Fibroblast of skin of right biceps (primary cell): ENCODE measurements at places on chromosomes 5 and 9.
A peak's percentile ranks its signal among the peaks of the same experiment; 100 is the strongest.

GRCh38 chr5:12320331-12320730, 416.1 kb upstream of the CTNND2 start:
- DNase-seq = no peak

- peak; percentile 18 for DNase-seq
Observed at GRCh38 chr5:71974165-71974564, 133.1 kb upstream of the MAP1B start.

DNA sequence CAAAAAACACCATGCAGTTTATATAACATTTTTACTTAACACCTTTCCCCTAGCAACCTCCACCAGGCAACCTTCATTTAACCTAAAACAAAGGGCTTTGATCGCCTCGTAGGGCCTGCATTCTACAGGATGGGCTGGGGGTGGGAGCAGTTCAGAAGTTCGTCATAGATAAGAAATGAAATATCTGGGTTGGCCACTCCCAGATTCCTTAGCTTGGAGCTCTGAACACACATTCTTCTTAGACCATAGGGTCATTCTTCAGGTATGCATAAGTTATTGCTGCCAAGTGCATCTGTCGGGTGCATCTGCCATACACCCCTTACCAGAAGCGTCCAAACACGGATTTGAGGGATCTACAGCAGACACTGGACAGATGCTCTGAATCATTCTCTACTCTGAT, 4.3 kb upstream of the SLC22A5 start:
- peak; percentile 74 for DNase-seq

DNA sequence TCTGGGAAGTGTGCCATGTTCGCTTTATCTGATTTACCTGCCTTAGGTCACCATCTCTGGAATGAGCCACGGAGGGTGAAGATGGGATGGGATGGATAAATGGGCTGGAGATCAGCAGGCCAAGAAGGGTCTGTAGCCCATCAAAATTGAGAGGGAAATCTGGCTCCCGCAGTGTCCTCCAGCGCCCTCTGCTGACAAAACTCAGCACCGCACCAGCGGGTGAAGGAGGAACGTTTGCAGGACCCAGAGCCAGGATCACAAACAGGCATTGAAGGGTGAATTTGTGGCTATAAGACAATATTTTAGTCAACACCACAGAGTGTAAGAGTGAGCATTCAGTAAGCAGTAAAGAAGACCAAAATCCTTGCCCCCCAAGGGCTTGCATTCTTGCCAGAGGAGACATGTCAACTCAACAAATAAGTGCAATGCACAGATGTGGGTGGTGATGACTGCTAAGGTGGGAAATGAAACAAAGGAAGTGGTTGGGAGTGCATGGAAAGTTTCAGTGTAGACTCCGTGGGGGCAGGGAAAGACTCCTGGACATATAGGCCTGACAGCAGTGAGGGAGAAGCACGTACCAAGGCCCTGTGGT, 124.4 kb downstream of the TENT4A start:
- peak; percentile 3 for DNase-seq

DNA sequence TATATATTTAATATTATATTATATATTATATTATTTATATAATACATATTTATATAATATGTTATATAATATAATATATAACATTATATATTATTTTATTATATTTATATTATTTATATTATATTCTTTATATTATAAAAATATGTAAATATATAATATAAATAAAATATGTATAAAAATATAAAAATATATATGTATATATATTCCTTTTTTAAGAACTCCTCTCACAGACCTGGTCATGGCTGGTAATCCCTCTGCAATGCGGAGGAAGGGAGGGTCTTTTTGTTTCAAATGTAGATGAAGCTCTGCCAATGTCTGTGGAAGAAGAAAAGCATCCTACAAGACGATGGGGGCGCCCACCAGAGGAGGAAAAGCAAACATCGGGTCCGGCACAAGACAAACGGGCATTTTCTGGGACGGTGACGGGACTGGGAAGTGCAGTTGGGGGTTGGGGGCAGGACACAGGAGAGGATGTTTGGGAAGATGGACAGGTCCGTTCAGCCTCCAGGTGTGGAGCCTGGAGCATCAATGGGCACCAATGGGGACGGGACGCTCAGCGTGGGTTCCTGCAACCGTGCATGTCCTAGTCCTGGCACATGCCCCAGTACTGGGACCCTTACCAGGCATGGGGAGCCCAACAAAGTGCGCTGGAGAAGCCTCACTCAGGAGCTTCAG, 194.0 kb downstream of the IRX1 start:
- DNase-seq = no peak

DNA sequence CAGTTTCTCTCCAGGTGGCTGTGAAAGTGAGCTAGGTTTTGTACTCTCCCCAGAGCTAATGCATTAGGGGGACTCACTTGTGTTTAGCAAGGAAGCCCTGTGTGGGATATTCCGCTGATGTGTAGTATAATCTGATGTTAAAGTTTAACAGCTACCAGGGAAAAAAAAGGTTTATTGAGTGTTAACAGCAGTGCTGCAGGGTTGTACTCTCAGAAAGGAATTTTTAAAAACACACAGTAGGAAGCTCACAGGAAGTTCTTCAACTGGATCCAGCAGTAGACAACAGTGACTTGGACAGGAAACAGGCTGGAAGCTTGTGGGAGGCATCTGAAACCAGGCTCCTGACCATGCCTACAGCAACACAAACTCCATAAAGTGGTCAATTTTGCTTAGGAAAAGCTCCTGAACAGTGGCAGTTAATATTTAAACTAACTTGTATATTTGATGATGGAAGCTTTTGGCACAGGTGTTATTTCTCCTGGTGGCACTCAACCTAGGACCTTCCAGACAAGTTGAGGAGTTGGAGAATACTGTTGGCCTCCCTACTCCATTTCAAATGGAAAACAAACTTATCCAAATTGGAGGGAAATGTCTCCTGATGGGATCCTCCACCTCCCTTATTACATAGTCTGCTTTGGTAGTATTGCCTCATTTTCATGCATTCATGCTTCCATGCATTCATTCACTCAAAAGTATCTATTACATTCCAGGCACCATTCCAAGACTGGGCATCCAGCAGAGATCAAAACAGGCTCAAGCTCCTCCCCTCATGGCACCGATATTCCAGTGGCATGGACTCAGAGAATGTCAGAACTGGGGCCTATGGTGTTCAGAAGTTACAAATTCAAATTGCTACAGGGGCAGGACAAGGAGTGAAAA, 54.7 kb downstream of the FOXD1 start:
- DNase-seq = no peak

GRCh38 chr5:116145416-116145815, 60.6 kb downstream of the COMMD10 start:
- no peak for DNase-seq

DNA sequence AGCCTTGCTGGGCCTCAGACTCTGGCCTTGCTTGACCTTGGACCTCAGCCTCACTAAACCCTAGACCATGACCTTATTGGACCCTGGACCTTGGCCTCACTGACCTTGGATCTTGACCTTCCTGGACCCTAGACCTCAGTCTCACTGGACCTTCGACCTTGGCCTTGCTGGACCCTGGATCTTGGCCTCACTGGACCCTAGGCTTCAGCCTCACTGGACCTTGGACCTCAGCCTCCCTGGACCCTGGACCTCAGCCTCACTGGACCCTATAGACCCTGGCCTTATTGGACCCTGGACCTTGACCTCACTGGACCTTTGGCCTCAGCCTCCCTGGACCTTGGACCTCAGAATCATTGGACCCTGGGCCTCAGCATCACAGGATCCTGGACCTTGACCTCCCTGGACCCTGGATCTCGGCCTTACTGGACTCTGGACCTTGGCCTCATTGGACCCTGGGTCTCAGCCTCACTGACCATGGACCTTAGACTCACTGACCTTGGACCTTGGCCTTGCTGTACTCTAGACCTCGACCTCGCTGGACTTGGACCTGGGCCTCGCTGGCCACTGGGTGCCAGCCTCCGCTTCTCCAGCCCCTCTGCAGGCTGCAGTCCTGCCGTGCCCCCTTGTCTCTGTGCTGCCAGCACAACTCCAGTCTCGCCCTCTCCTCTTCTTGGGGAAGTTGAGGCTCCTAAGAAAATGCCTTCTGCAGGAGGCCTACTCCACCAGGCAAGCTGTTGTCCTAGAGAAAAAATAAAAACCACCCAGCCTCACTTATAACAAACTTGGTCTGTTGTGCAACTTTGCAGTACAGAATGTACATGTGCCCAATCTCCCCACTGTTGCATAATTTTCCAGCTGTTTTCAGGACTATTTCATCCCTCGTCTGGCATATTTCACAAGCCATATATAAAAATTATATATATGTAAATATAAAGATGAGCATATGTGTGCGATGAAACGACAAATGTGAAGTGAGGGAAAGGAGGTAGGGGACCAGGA, 11.0 kb upstream of the ADAMTS2 start:
- DNase-seq = no peak

DNA sequence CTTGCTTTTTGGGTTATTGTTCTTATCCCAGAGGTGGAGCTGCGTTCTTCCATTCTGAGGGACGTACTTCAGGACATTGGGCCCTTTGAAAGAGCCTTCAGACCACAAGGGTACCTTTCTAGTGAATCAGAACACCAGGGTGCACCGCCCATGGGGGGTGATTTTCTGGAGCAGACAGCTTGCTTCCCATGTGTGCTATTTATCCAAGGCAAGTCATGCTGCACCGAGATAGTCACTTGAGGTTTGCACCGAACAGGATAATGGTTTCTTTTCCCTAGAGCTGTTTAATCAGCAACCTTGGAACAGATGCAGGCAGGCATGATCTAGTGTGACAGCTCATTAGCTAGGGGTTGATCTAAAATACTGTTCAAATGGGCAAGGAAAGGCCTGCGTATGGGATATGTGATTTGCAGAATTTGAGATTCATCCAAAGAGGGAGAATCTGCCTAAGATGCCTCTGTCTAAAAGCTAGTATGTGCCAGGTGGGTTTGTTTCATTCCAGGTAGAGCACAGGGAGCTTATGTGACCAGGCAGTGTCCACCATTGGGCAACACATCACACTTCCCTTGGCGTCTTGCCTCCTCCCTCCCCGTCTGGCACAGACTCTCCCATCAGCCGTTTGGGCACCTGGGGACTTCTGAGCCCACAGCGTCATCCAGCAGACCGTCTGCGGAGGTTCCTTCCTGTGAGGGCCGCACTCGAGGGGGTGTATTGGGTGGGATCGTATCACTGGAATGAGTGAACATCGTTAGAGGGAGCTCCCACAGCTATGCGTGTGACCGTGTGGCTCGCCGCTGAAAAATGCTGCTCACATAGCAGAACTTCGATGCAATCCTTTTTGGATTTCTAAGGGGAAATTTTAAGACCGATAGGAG, 23.0 kb downstream of the ABL1 start:
- peak; percentile 94 for DNase-seq

- DNase-seq = no peak
Observed at GRCh38 chr9:132027752-132028663, 51.7 kb downstream of the MED27 start.

DNA sequence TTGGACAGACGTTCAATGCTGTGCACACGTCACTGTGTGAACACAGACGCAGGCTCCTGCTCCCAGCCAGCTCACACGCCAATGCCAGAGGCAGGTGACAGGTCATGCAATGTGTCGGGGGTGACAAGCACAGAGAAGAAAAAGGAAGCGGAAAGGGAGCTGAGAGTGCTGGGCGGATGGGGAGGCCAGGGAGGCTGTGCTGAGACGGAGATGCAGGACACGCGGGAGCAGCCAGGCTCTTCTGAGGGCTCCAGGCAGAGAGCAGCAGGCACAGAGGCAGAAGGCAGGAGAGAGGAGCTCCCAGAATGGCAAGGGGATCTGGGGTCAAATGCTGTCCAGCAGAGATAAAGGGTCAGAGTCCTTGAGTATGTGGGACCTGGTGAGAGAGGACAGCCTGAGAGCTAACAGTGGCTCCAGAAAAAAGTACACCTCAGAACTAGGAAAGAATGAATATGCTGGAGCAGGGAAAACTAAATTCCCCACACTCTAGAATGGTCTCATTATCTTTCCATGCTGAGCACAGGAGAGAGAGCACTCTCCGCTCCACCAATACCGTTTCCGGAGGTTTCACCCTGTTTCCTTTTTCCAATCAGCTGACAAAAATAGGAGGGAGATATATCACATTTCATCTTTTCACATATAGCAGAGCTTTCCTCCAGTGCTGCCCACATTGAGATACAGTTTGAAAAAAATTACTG, 32.8 kb upstream of the NSMF start:
- DNase-seq = no peak
